ENCODE measurements at places on chromosomes 5 and 9.

DNA sequence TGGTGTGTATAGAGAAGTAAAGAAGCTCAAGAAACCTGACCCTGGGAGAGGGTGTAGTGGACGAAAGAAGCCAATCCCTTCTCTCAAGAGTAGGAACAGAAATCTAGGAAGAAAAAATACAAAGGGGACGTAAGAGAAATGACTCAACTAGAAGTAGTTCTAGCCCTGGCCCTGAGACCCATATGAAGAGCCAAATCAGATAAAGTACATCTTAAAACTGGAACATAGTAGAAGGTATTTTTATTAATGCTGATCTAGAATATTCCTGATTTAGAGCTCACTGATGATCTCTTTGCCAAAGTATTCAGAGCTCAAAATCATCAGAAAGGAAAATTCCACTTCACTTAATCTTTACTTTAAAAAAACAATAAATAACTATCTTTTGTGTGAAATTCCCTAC, 184.8 kb downstream of the MLLT3 start:
- peak; percentile 1 for DNase-seq

DNA sequence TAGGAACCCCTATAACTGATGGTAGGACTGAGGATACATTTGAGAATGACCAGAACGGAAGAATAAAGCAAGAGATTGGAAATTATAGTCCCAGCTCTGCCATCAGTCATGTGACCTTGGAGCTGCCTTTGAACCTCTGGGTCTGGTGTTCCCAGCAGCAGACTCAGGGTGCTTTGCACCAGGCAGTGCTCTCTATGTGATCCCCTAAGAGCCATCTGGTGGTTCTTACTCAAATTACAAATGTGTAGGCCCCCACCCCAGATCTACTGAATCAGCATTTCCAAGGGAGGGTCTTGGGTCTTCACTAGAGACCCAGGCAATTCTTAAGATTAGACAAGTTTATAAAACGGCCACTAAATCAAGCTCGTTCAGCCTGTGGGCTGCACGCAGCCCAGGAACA, 40.2 kb upstream of the PRDM12 start:
- no peak for DNase-seq

- no peak for DNase-seq
Measured at GRCh38 chr9:13002740-13003139, 227.9 kb downstream of the LURAP1L start.

DNA sequence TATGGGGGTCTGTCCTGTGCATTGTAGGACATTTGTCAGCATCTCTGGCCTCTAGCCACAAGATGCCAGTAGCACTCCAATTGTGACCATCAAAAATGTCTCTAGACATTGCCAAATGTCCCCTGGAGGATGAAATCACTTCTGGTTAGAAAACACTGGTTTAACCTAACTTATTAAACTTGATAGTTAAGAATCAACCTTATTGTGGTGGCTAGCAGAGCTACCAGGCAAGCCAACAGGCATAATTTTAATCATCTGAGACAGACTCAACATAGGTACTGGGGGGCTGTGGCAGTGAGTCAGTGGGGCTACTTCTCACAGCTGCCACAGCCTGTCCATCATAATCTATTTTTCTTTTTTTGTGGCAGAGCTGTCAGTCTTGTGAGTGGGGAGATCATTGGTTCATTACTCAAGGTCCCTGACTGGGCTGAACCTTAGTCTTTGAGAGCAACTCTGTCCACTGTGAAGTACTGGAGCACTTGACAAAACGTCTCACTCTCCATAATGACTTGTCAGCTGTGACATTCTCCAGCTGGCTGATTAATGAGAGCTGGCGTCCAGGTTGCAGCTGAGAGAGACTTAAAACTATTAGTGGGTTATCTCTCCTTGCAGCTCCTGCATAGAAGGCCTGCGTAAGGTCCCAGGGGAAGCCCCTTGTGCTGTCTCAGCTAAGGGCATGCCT, 107.9 kb downstream of the DCP2 start:
- DNase-seq: no peak

DNA sequence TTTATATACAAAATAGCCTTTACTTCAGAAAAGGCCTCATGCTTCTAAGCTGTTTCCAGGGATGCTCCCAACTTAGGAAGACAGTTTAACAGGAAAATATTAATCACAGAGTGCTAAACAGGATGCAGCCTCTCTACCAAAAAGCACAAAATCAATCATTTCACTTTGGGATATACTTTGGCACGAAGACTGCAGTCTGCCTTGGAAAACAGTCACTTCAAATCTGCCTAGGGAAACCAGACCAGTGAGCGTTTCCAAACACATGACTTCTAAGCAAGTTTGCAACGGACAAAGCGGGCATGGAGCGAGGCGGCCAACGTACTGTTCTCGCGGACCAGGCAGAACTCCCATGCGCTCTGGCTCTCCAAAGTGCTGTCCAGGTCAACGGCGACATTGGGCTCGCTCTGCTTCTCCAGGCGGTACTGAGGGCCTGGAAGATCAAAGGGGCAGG, 201.0 kb downstream of the MAPKAP1 start:
- no peak for DNase-seq
